ENCODE measurements at places on chromosomes 12 and 14.

GRCh38 chr14:32027255-32027939, 49.7 kb upstream of the ARHGAP5 start:
- peak; percentile 53 for DNase-seq

- no peak for DNase-seq
These were observed 2.8 kb downstream of the TMEM179 start for GRCh38 chr14:104601786-104602185.

- no peak for DNase-seq
These were observed 206.2 kb upstream of the RGS6 start for GRCh38 chr14:71725922-71726579.

DNA sequence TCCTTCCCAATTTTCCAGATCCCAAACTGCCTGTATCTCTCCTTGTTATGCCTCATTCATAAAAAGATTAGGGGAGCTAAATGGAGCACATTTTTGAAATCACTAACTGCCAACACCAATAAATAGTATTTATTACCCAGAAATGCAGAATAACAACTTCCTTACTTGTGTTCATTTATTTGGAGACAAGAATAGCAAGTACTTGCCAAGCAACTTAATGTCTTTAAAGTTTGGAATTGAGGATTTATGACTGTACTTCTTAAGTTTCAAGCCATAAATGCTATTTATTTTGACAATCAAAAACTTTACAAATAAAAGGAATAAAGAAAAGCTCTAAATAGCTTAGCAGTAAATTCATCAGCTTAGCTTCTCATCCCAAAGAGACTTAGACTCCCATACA, 626.1 kb upstream of the NOVA1 start:
- no peak for DNase-seq

GRCh38 chr12:74119811-74120362, 417.7 kb upstream of the ATXN7L3B start:
- no peak for DNase-seq

DNA sequence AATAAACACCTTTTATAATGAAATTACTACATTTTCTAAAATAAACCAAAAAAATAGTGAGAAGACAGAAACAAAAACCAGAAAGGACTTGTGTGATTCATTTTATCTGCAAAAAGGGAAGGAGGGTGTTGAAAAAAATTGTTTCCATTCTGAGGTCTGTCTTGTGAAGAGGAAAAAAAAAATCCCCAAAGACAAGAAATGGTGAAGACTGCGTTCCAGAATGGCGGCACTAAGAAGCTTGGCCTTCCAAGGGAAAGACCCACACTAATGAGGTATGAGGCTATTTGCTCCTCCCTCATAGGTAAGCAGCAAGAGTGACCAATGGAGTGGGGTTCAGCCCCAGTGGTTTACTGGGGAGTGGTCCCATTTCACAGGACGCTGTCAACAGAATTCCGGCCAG, 35.0 kb downstream of the GNPTAB start:
- DNase-seq, result no peak
